ENCODE measurements at places on chromosomes 7 and 10. TPM values are rescaled to one million over a fixed set of nuclear protein-coding genes. Genes with fewer than 3 reads are reported as not detected.

- H3K27me3 ChIP-seq: no peaks in the 10 kb centered on the region
- H3K36me3 ChIP-seq: peaks cover 7% of the 10 kb centered on the region
- no peak overlapping the region for H3K27ac ChIP-seq
- DNase-seq: no peak
Observed at GRCh38 chr7:102933763-102934162, 21.0 kb downstream of the LRRC17 start.

DNA sequence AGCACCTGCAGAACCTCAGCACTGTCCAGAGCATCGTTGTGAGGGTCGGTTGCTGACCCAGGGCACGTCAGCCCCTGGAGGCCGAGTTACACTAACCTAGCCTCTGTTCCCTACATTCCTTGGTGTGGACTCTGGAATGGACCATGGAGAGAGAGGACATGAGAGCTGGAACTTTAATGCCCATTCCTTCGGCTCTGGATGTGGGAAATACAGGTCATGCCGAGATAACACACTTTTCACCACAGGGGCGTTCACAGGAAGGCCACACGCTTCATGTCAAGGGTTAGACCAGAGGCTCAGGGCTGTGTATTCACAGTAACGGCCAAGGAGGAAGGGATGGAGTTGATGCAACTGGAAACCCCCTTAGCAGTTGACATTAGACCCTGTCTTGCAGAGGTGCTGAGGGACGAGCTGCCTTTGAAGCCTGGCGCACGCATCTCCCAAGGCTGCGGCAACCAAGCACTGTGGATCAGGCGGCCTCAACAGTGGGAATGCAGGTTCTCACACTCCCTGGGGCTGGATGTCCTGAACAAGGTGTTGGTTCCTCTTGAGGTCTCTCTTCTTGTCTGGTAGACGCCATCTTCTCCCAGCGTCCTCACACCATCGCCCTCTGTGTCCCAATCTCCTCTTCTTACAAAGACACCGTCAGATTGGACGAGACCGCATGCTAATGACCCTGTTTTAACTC is 245.2 kb downstream of the KLF6 start:
- no peaks in the 10 kb centered on the region for H3K36me3 ChIP-seq
- H3K4me3 ChIP-seq: no peak overlapping the region
- peak; percentile 51 for DNase-seq
- peak overlapping the region; percentile 99 for H3K27ac ChIP-seq
- no peaks in the 10 kb centered on the region for H3K27me3 ChIP-seq
- peaks cover 41% of the 10 kb centered on the region for H3K4me1 ChIP-seq

DNA sequence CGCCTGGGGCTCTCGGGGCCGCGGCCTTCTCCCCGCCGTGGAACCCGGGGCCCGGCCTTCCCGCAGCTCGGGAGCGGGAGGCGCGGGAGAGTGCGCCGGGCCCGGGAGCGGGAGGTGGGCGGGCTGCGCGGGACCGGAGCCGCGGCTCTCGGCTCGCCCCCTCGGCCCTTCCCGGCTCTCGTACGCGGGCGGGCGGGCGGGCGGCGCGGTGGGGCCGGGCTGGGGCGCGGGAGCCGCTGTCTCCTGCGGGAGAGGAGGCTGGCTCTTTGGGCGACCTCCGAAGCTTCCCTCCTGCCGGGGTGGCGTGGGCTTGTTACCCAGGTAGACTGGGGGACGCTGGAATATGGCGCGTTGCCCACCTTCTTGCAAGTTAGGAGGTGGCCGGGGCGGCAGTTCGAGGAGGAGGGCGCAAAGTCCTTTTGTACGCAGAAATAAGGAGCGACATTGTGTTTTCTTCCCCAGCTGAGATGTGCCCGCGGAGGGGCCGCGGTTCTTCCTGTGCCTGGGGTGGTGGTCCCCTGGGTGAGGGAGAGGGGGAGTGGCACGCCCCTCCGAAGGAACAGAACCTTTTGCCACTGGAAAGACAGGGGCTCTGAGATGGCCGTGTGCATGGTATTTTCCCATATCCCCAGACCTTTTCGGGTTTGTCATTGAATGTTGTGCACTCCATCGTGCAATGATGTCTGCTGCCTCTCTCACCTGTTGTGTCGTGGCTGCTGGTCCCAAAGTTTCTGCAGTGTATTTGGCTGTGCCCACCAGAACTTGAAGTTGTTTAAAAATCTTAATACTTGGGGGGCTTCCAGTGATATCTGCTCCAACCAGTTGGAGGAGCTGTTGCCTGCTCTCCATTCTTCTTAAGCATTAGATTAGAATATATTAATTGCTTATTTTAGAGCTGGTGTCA is 844 bp downstream of the NRF1 start:
- H3K27ac ChIP-seq: peak overlapping the region; percentile 90
- H3K27me3 ChIP-seq: no peaks in the 10 kb centered on the region
- DNase-seq: peak; percentile 93

- H3K4me3 ChIP-seq: no peak overlapping the region
- H3K27ac ChIP-seq: no peak overlapping the region
- no peaks in the 10 kb centered on the region for H3K27me3 ChIP-seq
- peaks cover 7% of the 10 kb centered on the region for H3K4me1 ChIP-seq
Observed at GRCh38 chr7:7562736-7563135, 3.9 kb upstream of the MIOS start.

- H3K4me3 ChIP-seq: no peak overlapping the region
- no peak for DNase-seq
- no peak overlapping the region for H3K27ac ChIP-seq
- H3K27me3 ChIP-seq: no peaks in the 10 kb centered on the region
Observed at GRCh38 chr10:17488848-17489247, 34.5 kb upstream of the ST8SIA6 start.

GRCh38 chr7:1010226-1010625 is 27.2 kb downstream of the CYP2W1 start:
- H3K27ac ChIP-seq: no peak overlapping the region
- no peak for DNase-seq
- H3K36me3 ChIP-seq: peaks cover 8% of the 10 kb centered on the region
- H3K4me3 ChIP-seq: no peak overlapping the region

DNA sequence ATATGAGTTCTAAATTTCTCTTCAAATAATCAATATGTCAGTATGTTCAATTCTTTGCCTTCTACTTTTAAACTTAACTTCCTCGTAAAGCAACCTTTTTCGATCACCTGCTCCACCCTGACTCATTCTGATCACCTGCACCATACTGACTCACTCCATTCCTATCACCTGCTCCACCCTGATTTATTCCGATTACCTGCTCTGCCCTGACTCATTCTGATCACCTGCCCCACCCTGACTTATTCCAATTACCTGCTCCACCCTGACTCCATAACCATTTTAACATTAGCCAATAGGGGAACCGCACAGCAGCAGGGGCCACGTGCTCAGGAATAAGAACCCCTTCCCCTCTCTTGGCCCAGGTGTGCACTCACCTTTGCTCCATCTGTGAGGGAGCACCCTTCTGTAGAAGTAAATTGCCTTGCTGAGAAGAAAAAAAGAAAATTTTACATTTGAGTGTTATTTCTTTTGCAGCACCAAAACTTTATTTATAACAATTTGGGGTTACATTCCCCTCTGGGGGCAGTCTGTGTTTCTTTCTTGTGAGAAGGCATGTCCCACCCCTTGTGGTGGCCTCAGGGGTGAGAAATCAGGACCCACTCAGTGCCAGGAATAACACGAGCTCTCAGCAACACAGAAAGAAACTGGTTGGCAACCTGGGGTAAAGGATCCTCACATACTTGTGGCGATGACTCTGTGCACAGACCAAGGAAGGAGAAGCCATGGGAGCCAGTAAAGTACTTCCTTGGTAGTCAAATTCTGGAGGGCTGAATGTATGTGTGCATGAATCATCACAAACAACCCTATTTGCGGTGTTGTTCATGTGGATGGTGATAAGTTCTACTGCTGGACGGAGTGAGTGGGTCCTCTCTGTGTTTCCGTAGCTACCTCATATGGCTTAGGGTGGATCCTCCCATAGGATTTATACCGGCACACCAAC is 29.4 kb upstream of the PPP1R9A start:
- H3K27ac ChIP-seq: no peak overlapping the region
- H3K36me3 ChIP-seq: peaks cover 2% of the 10 kb centered on the region
- H3K4me3 ChIP-seq: no peak overlapping the region
- peaks cover 15% of the 10 kb centered on the region for H3K4me1 ChIP-seq
- no peaks in the 10 kb centered on the region for H3K27me3 ChIP-seq

GRCh38 chr7:101779267-101779666 is 38.2 kb upstream of the CUX1 start:
- peaks cover 21% of the 10 kb centered on the region for H3K27me3 ChIP-seq
- H3K36me3 ChIP-seq: peaks cover 2% of the 10 kb centered on the region
- no peak overlapping the region for H3K27ac ChIP-seq
- no peak for DNase-seq
- H3K4me1 ChIP-seq: peaks cover 4% of the 10 kb centered on the region
- H3K4me3 ChIP-seq: no peak overlapping the region

DNA sequence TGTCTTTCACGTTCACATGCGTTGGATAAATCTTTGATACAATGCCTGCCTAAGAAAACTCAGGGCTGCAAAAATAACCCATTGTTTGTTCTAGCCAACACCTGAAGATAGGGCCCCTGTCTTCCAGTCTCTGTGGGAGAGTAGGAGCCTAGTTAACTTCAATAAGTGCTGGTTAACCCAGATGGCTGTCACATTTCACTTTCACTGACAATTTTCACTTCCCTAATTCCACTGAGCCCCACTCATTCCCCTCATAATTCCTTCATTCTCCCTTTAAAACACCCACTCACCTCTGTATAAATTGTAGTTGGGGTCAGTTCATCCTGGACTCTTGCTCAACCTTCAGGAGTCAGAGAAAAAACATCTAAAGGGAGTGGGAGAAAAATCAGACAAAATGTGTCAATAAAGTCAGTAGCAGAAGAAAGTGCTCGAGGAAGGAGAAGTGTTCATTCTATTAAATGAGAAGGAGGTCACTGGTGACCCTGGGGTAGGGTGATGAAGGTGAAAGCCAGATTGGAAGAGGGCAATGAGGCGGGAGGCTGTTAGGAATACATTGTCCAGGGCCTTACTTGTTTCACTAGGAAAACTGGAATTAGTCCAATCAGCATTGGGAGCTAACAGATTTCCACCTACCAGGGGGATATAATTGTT is 51.2 kb upstream of the ABI1 start:
- no peak overlapping the region for H3K27ac ChIP-seq

DNA sequence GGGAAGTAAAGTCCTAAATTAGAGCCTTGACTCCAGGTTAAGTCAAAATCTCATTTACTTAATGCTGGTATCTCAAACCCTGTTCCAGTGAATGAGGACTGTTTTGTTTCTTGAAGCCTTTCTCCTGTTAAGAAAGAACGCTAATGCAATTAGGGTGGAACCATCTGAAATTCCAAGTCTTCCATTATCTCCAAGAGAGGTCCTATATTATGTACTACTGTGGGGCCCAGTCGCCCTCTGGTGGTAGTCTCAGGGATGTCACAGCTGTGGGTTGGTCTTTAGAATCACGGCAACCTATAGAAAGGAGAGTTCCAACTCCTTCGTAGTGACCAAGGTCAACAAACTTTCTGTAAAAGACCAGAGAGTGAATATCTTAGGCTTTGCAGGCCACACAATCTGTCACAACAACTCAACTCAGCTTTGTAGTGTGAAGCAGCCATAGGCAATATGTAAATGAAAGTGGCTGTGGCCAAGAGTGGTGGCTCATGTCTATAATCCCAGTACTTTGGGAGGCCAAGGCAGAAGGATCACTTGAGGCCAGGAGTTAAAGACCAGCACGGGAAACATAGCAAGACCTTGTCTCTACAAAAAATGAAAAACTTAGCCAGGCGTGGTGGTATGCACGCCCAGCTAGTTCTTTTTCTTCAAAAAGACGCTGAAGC is 9.3 kb downstream of the RPP38 start:
- H3K36me3 ChIP-seq: peaks cover 18% of the 10 kb centered on the region
- no peak for DNase-seq
- H3K27me3 ChIP-seq: no peaks in the 10 kb centered on the region
- peak overlapping the region; percentile 22 for H3K4me3 ChIP-seq
- peaks cover 13% of the 10 kb centered on the region for H3K4me1 ChIP-seq

DNA sequence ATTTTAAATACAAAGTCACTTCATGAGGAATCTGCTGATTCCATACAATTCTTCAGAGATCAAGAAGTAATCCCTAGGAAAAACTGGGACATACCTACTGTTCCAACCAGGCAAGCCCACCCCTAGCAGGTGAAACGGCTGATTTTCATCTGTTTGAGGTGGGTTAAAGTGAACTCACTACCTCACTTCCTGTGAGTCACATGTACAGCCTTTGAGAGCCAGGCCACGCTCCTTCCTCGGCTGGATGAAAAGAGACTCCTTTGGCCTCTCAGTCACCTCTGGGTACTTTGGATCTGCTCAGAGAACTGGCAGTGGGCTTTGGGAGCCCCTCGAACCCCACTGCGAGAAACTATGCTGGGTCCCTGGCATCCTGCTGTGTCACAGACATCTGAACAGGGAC is 68.2 kb downstream of the CHST15 start:
- H3K4me3 ChIP-seq: no peak overlapping the region
- no peaks in the 10 kb centered on the region for H3K27me3 ChIP-seq
- no peak overlapping the region for H3K27ac ChIP-seq
- H3K4me1 ChIP-seq: peaks cover 4% of the 10 kb centered on the region

GRCh38 chr7:30931929-30932540 is 20.4 kb downstream of the AQP1 start:
- H3K27me3 ChIP-seq: peaks cover 8% of the 10 kb centered on the region
- peak overlapping the region; percentile 27 for H3K27ac ChIP-seq
- no peak for DNase-seq

DNA sequence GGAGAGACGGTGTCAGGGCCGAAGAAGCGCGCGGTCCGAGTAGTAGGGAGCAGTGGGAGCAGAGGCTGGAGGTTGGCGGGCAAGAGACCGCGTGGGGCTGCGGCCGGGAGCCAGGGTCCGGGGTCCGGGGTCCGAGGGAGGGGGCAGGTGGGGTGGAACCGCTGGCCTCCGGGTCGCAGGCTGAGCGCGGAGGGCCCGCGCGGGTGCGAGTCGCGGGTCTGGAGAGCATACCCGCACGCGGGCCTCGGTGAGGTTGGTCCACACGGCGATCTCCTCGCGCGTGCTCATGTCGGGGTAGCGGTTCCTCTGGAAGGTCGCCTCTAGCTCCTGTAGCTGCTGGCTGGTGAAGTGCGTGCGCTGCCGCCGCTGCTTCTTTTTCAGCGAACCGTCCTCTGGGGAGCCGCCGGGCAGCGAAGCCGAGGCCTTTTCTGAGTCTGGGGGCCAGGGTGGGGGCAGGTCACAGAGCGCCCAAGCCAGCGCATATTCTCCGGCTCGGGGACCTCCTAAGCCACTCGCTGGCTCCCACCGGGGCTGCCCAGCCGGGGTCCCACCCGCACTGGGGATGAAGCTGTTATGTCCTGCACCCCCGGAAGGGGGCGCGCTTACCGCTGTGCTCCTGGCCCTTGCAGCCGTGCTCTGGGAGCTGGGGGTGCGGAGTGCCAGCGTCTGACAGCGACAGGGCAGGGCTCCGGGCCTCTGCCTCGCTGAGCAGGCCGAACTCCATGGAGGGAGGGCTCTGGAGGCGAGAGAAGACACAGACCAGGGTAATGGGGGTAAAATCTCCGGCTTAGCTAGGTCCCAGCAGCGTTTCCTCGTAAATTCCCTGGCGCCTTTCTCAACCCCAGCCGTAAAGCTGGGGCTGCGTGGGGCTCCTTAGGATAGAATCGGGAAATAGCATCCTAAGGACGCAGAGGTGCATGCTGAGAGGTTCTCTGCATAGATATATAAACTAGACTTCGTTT is 5.5 kb downstream of the ELOVL3 start:
- DNase-seq: no peak
- H3K27me3 ChIP-seq: peaks cover 25% of the 10 kb centered on the region
- peak overlapping the region; percentile 72 for H3K4me3 ChIP-seq
- peaks cover 10% of the 10 kb centered on the region for H3K4me1 ChIP-seq
- H3K27ac ChIP-seq: no peak overlapping the region

- peaks cover 17% of the 10 kb centered on the region for H3K27me3 ChIP-seq
- H3K27ac ChIP-seq: no peak overlapping the region
Observed at GRCh38 chr10:58106211-58107035, 161.3 kb downstream of the IPMK start.

The HOXA1 gene
- total RNA-seq: 2.7 TPM

The CPXM2 gene
- total RNA-seq: not detected

The BLVRA gene
- 53.8 TPM for total RNA-seq

The MBL2 gene
- total RNA-seq: not detected

The AVPI1 gene
- total RNA-seq: 7.7 TPM

The EIF3B gene
- total RNA-seq: 120 TPM

The FAM237B gene
- total RNA-seq: not detected

The TMEM225B gene
- total RNA-seq: 1.8 TPM

The ADRA2A gene
- total RNA-seq: 0.17 TPM
